ENCODE measurements at places on chromosomes 16 and 17.

DNA sequence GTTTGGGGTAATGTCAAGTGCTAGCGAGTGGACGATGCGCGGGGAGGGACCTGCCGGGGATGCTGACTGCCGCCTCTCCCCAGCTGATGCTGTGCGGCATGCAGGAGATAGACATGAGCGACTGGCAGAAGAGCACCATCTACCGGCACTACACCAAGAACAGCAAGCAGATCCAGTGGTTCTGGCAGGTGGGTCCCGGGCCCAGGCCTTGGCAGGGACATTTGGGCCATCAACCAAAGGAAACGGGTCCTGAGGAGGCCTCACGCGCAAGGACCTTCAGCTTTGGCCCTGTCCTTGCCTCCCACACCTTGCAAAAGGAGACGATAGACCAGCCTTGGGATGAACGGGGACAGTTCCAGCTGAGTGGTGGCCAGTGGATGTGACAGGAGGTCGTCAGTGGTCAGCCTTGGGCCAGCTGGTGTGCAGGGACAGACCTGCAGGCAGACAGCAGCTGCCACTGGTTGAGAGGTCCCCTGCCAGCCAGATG lies 13.6 kb upstream of the CLEC18A start:
- DNase-seq, result no peak

DNA sequence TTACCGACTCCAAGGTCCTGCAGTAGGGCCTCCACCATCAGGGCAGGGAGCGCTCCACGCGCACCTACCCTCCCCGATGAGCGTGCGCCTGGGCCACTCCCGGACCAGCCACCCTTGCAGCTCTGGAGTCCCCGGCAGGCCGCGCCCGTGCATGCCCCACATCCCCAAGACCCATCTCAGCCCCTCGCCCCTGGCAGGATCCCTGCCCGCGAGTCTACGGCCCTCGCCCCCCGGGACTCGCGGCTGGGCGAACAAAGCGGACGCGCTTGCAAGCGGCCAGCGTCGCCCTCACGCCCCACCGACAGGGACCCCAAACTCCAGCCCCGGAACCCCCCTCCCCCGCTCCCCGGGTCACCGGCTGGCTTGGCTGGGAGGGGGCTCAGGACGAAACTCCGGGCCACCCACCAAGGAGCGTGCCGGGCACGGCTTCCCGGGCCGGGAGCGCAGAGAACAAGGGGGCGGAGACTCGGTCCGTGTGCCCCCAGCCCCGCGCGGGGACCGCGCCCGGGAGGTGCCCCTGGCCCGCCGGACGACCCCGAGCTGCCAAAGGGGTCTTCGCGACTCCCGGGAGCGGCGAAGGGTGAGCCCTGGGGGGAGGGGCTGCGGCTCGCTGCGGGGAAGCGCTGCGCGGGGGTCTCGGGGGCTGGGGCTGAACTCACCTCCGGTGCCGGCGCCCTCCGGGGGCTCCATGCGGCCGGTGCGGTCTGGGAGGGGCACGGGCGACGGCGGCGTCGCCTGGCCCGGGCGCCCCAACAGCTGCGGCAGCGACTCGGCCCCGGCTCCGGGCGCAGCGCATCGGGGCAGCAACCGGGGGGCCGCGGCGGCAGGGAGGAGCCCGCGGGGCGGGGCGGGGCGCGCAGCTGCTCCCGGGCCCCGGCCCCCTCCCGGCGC lies at the start of gene DBNDD1:
Gene DBNDD1 (minus strand): TSS at position 805 of the 891 bp plus-strand sequence. CDS start 115 bp downstream, at position 690.
- no peak for DNase-seq

GRCh38 chr16:89764711-89765201 lies 43.4 kb downstream of the ZNF276 start:
- no peak for DNase-seq

- DNase-seq, result peak; percentile 52
Observed at GRCh38 chr17:17859909-17860765, 23.4 kb upstream of the SREBF1 start.

DNA sequence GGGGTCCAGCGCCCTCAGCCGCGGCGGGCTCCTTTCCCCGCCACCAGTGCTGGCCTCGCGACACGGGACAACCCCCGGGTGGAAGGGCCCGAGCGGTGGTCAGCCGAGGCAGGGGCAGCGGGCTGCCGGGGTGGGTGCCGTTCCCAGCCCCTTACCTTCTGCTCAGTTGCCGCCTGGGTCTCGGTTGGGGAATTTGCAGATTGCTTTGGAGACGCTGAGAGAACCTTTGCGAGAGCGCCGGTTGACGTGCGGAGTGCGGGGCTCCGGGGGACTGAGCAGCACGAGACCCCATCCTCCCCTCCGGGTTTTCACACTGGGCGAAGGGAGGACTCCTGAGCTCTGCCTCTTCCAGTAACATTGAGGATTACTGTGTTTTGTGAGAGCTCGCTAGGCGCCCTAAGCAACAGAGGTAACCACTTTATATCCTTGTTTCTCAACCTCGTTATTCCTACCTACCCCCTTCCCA lies 381 bp downstream of the CTNS start:
- no peak for DNase-seq

GRCh38 chr17:1003633-1003971 lies 6.7 kb downstream of the TIMM22 start:
- DNase-seq, result no peak

- DNase-seq, result no peak
Observed at GRCh38 chr17:81916234-81917001, 1.6 kb downstream of the SIRT7 start.

- no peak for DNase-seq
Observed at GRCh38 chr17:40888196-40888720, 3.2 kb upstream of the KRT20 start.

GRCh38 chr16:67926181-67926750 lies 5.4 kb downstream of the CTRL start:
- DNase-seq, result no peak

DNA sequence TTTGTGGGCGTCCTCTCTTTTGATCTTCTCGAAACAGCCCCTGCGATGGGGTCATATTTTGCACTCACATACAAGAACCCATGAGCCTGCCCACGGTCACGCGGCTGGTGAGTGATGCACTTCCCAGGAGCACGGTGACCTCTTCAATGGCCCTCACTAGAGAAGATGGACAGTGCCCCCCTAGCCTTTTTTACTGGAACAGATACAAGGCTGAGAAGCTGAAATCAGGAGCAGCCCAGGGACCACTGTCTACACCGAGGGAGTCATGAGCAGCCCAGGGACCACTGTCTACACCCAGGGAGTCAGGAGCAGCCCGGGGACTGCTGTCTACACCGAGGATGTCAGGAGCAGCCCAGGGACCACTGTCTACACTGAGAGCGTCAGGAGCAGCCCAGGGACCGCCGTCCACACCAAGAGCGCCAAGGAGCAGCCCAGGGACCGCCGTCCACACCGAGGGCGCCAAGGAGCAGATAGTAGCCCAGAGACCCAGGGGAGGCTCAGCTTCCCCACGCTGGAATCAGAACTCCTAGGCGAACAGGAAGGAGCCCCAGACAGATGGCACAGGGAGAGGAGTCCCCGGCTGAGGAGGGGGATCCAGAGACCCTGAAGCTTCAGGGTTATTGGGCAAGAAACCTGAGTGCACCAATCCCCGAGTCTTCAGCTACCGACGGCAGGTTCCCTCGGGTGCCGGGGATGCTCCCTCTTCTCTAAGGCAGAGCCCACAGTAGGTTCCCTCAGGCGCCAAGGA lies 23.7 kb downstream of the ACSF3 start:
- DNase-seq, result no peak

DNA sequence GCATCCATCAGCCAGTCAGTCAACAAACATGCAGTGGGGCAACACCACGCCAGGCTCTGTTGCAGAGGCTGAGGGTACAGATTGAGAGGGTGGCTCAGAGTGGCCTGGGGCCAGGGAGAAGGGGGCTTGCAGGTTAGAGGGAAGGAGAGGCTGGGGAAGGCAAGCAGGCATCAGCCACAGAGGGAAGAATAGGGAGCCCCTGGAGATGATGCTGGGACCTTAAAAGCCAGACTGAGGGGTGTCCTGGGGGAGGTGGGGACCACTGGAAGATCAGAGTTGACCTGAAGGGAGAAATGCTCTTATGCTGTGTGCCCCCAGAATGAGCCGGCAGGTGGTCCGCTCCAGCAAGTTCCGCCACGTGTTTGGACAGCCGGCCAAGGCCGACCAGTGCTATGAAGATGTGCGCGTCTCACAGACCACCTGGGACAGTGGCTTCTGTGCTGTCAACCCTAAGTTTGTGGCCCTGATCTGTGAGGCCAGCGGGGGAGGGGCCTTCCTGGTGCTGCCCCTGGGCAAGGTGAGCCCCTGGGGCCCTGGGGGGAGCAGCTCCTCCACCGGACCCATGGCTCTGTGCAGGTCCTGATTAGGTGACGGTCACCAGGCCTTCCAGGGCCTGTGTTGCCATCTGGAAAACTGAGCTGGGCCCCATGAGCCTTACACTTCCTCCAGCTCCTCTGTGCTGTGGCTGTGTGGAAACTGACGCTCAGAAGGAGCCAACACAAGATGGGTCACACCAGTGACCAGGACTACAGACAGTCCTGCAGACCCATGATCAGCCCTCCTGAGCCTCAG lies 1.7 kb downstream of the CORO1A start:
- DNase-seq, result peak; percentile 22
